ENCODE measurements at places on chromosomes 6 and 20.

- no peak for DNase-seq
Observed at GRCh38 chr6:119895626-119896025, 546.1 kb upstream of the MAN1A1 start.

GRCh38 chr20:33858666-33859065, 47.5 kb downstream of the CHMP4B start:
- DNase-seq, result no peak

- DNase-seq, result no peak
Observed at GRCh38 chr20:56722042-56722441, 92.9 kb downstream of the TFAP2C start.

- no peak for DNase-seq
Observed at GRCh38 chr6:14095437-14095836, 22.1 kb upstream of the CD83 start.

- no peak for DNase-seq
Observed at GRCh38 chr6:56890683-56891429, 64.1 kb upstream of the BEND6 start.

GRCh38 chr20:48741669-48742068, 86.1 kb downstream of the PREX1 start:
- no peak for DNase-seq

GRCh38 chr6:72497186-72497585, 124.7 kb upstream of the KCNQ5 start:
- no peak for DNase-seq

GRCh38 chr20:32573167-32573851, 11.8 kb downstream of the NOL4L start:
- no peak for DNase-seq

DNA sequence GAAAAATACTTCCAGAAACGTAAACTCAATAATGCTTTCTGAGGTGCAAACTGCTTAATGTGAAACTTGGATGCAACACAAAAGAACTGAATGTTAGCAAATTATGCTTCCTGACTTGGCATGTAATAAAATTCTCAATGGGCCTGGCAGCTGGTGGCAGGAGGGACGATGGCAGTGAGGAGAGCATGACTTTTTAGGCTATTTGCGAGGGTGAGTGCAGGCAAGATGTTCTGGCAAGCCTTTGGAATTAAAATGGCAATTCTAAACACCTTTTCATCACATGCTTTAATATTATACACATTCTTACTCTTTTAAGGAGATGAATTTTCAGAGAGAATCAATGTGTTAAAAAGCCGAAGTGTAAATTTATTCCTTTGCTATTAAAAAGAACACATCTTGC, 224.8 kb upstream of the CDH4 start:
- no peak for DNase-seq

- DNase-seq, result no peak
Observed at GRCh38 chr6:40477246-40478126, 109.7 kb downstream of the LRFN2 start.

DNA sequence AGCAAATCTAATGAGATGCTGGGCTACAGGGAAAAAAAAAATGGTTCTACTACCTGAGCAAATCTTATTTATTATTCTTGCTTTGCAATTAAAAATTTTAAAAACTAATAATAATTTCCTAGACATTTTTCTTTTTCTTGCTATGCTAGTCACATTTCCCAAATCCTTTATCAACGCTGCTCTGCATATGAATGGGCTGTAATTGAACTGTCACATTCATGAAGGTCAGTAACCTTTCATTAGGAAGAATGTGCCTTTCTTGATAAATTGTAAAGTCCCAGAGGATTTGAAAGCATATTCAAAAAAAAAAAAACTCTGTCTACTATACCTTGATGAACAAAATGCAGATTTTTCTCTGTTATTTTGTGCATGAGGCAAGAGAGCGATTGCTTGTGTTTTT, 538.7 kb upstream of the ID4 start:
- DNase-seq, result no peak

Measured in stimulated activated CD4-positive, alpha-beta T cell treated with anti-CD3 and anti-CD28 coated beads, TNF-alpha, amount 100 ng/mL, for 24 hours (primary cell).